ENCODE measurements at places on chromosomes 6 and 20.

- no peak for DNase-seq
Measured at GRCh38 chr20:25230166-25230831, 17.6 kb upstream of the PYGB start.

- DNase-seq, result no peak
Measured at GRCh38 chr6:146850238-146850896, 251.6 kb downstream of the ADGB start.

DNA sequence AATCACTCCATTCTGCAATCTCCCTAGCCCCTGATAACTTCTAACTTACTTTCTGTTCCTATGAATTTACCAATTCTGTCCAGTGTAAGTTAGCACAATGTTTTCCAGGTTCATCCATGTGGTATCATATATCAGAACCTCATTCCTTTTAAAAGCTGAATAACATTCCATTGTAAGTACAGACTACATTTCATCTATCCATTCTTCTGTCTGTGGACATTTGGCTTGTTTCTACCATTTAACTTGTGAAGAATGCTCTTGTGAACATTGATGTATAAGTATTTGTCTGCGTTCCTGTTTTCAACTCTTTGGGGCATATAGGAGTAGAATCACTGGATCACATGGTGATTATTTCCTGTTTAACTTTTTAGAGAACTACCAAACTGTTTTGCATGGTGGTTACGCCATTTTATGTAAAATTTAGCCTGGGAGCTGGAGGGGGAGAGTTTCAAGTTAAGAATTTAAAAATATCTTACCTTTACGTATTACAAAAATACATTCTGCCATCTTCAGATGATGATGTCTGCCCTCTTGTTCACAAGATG lies 156.5 kb downstream of the BTBD3 start:
- no peak for DNase-seq

GRCh38 chr20:34538671-34539123 lies 19.8 kb upstream of the MAP1LC3A start:
- peak; percentile 61 for DNase-seq

GRCh38 chr20:6299456-6299855 lies 176.6 kb upstream of the FERMT1 start:
- DNase-seq, result no peak

- no peak for DNase-seq
Measured at GRCh38 chr6:141401851-141402250, 730.9 kb upstream of the GJE1 start.

DNA sequence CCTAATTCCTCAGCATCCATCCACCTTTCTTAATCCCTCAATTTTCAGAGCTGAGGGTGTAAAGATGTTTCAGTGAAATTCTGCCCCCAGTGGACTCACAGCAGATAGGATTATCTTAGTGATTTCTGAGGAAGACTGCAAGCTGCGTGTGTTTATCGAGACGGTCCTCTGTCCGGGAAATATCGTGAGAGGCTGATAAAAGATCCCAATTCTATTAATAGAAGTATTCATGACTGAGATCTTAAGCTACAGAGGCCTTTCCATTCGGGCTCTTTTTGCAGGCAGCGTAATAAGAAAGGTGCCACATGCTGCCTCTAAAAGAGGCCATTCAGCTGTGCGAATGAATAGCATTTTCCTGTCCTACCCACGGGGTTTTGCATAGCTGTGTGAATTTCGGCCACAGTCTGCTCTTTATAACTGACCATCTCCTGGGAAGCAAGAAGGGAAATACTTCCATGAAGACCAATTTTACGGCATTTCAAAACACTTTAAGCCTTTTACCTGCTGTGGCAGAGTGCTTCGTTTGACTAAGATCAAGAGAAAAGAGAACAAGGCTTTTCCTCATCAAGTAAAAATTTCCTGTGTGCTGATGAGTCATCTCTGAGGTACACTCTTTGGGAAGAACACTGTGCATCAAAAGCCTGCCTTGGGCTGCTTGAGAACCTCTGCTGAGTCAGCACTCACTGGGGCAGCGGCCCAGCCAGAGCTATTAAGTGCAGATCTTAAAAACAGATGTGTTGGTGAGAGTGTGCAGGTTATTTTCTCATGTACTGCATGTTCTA lies 208.8 kb downstream of the ARHGAP18 start:
- DNase-seq, result no peak

- DNase-seq, result no peak
Measured at GRCh38 chr6:34476921-34477320, 11.0 kb downstream of the PACSIN1 start.

DNA sequence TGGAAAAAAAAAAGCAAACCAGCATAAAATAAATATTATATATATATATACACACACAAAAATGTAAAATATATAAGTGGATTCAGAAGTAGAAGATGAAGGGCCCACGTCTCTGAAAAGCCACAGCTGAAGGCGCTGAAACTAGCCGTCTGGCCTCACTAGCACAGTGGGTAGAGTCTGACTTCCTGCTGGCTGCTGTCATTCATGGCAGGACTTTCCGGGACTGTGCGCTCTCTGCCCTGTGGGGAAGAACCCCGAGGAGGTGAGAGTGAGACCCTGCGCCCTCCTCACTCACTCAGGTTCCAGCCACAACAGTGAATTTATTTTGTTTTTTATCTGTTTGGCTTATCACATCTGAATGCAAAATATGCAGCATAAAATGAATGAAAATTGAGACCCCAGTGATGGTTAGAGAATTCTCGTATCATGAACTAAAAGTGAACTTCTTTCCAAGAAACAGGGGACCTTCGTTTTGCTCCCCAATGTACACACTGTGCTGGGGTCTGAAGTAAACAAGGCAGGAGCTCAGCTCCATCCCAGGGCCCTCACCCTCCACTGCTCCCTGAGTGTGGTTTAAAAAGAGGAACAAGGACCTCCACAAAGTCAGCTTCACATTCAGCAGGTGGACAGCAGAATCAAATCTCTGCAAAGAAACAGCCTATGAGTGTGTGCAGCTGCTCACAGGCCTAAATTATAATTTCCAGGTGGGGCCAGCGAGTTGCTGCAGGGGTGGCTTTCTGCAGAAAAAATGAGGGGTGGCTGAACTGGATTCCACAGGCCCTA lies 1.3 kb upstream of the RAMACL start:
- DNase-seq, result no peak

DNA sequence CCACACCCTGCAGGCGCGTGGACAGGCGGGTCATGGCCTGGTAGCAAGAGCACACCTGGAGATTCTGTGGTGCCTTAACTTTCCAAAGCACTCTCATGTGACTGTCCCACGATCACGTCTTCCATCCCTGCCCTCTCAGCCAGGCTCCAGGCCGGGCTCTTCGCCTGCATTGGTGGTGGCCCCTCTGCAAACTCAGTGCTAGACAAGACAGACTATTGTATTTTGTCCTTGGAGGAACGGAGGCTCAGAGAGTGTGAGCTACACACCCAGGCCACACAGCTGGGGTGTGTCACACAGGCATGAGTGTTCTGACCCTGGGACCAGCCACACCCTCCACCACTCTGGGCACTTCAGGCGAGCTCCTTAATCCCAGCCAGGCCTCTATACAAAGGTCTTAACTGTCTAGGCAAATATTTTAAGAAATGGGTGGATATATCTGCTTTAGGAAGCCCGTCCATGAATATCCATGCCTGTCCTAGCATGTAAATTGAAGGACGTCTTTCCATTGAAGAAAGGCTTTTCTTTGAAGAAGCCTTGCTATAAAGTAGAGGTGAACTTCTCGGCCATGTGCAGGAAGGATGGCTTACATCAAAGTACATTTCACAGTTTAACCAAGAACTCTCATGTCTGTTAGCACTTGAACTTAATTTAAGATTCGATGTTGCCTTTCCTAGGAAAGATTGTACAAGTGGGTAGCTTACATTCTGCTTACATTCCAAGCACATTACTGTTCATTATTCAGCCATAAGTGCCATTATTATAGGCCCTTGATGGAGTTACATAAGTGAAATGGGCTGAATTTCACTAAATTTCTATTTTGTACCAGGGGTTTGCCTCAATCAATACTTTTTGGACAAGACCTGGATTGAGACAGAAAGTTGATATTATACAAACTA lies 263.9 kb downstream of the DLL1 start:
- no peak for DNase-seq

DNA sequence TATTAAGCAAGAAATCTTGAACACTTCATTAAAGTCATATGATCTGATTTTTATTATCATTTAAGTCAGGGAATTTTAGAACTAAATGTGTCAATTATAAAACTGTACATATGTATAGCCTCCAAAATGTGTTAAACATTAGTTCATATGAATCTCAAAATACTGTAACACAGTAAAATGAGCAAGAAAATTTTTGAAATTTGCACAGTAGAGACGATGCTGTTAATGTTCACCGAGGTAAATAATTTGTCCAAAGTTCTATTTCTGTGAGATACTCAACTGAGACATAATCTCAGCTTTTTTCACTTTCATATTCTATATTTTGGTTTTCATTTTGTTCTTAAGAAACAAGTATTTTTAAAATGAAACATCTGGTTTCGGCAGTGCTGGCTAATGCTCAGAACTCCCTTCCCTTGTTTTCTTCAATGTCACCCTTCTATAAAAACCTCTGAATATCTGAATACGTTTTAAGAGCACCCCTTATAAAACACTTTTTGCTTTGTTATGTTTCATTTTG lies 353.1 kb downstream of the LAMA2 start:
- DNase-seq, result no peak

- DNase-seq, result no peak
Measured at GRCh38 chr6:18752278-18753068, 365.3 kb downstream of the RNF144B start.

DNA sequence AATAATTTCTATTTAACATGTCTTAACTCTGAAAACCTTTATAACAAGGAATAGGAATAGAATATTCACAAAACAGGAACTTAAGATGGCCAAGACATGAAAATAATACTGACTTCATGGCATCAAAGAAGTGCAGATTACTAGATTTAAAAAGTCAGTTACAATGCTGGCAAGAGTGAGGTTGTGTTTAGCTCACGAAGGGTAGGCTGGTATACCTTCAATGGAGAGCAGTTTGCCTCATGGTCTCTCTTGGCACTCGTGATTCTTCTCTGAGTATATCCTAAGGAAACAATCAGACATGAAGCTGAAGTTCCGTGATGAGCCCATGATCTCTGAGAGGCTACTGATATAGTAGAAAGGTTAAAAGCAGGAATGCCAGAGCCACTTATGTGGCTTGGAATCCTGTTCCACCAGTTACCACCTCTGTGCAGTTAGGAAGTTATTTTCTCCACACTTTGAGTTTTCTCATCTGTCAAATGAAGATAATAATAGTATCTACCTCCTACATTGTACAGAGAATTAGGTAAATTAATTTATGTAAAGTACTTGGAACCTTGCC lies 7.2 kb downstream of the NCOA7 start:
- no peak for DNase-seq

DNA sequence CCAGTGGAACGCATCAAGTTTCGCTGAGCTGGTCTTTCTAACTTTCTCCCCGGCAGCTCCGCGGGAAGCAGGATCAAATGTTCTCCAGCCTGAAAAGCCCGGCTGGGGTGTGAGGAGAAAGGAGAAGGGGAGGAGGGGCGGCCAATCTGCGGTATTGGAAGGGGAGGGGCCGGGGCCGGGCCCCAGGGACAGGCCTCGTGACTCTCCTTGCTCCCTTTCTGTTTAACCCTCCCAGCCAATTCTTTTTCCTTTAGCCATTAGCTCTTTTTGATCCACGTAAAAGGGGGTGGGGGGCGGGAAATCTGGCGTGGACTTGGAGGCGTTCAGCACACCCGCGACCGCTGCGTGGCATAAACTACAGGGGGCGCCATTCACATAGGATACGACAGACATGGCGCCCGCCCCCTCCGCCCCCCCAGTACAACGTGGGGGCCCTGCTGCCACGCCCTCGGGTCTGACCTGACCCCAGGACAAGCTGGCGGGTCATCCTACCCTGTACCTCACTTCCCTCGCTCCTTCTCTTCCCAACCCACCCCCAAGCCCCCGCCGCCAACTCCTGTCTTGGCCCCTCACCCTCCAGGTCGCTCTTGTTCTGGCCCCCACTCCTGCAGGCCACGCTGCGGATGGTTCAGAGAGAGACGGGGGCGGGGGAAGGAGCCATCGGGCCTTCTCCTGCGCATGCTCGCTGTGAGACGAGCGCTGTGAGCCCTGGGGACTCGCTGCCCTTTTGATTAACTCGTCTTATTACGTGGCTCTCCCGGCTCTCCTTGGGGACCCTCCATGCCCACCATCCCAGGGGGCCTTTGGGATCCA lies 7.8 kb upstream of the MDGA1 start:
- peak; percentile 74 for DNase-seq

GRCh38 chr6:137846772-137847313 lies 20.2 kb upstream of the TNFAIP3 start:
- no peak for DNase-seq

GRCh38 chr20:3744806-3745685 lies 12.6 kb downstream of the HSPA12B start:
- DNase-seq, result peak; percentile 69

GRCh38 chr6:90136837-90137568 lies 159.6 kb downstream of the BACH2 start:
- no peak for DNase-seq

DNA sequence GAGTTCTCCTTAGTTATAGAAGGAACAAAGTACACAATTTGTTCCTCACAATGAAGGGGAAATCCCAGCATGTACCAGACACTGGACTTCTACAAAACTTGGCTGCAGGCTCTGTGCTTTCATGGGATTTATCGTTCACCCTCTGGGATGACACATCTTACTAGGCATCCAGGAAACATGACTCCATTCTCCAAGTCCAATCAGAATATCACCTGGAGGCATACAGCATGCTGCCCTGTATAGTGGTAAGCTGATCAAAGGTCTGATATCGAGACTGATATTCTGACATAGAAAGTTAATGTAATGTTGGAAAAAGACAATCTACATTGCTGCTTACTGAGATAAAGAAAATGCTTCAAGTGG lies 6.7 kb downstream of the RWDD2A start:
- no peak for DNase-seq

GRCh38 chr6:133243723-133244305 lies 2.7 kb downstream of the EYA4 start:
- DNase-seq, result no peak

- DNase-seq, result no peak
Measured at GRCh38 chr20:3314391-3314790, 75.4 kb upstream of the SLC4A11 start.

DNA sequence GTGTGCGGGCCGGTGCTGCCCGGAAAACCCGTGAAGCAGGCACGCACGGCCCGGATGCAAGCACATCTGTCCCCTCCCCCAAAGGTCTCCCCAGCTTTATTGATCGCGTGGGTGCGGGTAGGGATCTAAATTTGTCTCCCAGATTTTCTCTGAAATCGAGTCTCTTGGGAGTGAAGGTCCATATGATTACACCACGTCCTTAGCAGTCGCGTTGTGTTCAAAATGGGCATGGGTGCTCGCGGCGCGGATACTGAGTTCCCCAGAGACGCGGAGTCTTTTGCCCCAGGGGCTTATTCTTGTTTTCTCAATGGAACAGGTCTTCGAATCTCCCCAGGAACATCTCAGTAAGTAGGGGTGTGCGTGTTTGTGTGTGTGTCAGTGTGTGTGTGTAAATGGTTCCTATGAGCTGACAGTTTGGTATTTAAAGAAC lies 2.8 kb upstream of the ZNF292 start:
- no peak for DNase-seq

GRCh38 chr6:149899486-149899885 lies 1.6 kb upstream of the RAET1E start:
- DNase-seq, result no peak

GRCh38 chr6:170164271-170164900 lies 126.5 kb downstream of the DLL1 start:
- DNase-seq, result no peak

Measured in activated CD4-positive, CD25-positive, alpha-beta regulatory T cell treated with anti-CD3 and anti-CD28 coated beads, Interleukin-2, amount 50 U/mL, for 72 hours (primary cell).